ENCODE measurements at places on chromosomes 2 and 18.

DNA sequence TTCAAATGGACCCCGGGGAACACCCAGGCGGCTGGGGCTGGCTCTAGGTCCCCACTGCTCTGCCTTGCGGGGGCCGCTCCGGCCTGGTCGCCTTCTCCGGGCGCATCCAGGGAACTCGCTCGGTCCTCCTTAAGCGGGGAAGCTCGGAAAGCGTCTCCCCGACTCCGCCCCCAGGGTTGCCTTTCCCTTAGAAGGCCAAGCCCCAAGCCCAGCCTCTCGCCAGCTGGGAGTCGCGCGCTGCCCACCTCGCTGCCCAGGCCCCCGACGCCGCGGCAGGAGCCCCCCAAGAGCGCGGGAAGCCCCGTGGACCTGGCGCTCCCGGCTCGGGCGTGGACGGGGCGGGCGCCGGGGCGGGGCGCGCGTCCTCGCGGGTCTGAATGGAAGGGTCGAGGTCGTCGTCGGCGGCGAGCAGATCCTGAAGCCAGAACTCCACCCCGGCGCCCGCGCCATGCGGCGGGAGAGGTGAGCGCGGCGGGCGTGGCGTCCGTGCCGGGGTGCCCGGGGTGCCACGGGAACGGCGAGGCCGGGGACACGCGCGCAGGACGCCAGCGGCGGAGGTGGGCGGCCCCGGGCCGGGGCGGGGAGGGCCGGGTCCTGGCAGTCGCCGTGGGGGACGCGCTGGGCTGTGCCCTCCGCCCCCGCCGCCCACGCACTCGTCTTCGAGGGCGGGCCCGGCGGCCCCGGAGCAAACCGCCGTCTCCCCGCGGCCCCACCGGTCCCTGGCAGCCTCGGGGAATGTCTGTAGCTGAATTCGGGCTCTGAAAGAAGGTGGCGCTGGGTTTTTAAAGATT is at the start of gene BOK:
Gene BOK, plus strand, starts transcription at position 214 of the 791 bp plus-strand sequence. CDS start 739 bp downstream, outside the sequence.
- no peak for DNase-seq

DNA sequence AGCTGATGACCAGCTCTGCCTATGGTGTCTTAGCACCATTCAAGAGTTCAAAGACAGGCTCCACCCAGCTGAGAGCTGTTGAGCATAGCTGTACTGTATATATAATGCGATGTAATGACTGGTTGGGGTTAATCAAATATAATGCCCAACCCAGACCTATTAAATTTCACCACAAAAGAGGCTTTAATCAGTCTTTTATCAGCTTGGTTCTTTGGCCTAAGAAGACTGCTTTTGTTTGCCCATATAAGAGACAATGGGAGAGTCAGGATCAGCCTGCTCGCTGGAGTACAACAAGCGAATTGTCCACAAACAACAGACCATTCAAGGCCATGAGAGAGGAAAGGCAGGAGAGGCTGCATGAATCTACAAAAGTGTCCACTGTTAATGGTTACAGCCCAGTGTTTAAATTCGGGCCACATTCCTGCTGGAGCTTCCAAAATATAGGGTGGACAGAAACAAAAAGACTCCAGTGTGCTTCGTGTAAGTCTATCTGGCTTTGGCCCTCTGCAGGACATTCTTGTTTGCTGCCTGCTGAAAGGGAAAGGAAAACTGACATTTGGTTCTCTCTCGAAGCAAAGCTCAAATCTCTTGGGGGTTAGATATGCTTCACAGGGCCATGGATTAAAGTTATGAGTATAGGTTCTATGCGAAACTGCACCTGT is 299.0 kb upstream of the FBXO11 start:
- DNase-seq, result no peak

DNA sequence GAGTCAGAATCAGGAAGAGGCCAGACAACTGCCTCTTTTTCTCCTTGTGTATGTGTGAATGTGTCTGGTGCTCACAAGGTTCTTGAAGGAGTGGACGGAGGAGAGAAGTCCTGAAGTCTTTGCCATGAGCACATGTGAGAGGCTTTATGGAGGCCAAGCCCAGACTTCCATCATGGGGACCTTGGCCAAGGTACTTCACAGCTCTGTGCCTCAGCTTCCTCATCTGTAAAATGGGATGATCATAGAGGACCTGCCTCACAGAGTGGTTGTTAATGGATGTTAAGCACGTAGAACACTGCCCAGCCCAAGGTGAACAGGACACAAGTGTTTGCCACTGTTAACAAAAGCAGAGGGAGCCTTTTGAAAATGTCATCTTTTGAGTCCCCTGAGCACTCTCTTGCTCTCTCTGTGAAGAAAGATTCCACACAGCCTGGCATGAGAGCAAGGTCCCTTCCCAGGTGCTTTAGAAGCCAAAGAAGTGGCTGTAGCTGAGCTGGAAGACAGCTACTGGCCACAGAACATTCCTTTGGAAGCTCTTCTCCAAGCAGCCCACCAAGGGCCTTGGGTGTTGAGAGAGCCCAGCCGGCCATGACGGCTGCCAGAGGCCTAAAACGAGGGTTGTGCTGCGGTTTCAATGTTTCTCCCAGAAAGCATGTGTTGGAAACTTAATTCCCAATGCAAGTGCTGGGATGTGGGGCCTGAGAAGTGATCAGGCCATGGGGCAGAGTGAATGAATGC is 41.8 kb upstream of the ASPRV1 start:
- no peak for DNase-seq

GRCh38 chr2:135817951-135818350 is 19.0 kb downstream of the LCT start:
- no peak for DNase-seq

- no peak for DNase-seq
Observed at GRCh38 chr2:25098056-25098455, 56.2 kb downstream of the EFR3B start.

DNA sequence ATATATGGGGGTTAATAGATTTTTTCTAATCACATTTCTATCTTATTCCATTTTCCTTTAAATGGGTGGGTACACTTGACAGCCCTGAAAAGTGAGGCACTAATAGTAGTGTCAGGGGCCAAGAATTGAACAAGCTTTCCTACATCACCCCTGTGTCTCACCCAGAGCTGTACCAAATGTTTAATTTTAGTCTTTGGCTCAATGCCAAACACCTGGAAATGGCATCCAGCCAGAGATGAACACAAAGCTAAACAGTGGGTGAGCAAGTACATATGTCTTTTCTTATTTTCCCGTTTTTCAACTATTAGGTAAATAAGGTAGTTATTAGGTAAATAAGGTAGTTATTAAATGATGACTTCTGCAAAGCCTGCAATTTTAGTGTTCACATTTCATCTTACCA is 276.3 kb upstream of the ERBB4 start:
- no peak for DNase-seq

- DNase-seq, result no peak
Observed at GRCh38 chr2:158346032-158346431, 110.5 kb downstream of the CCDC148 start.

DNA sequence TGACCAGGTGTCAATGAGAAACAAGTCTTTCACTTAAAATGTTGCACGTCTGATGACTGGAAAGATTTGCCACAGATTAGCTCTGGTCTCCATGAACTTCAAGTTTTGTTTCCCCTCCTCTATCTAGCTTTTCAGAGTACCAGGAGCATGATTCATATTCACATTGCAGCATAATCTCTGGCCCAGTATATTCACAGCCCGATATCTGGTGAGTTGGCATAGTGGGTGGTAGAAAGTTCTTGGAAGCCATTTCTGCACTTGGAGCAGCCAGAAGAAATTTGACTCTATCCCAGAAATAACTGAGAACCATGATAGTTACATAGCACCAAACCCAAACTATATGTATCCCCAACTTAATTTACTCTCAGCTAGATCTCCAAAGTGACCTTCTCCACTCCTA is 503.9 kb downstream of the PID1 start:
- no peak for DNase-seq

- no peak for DNase-seq
Observed at GRCh38 chr2:98479959-98480524, 35.4 kb downstream of the INPP4A start.

GRCh38 chr18:49183921-49184320 is 233.2 kb upstream of the SMAD7 start:
- no peak for DNase-seq

DNA sequence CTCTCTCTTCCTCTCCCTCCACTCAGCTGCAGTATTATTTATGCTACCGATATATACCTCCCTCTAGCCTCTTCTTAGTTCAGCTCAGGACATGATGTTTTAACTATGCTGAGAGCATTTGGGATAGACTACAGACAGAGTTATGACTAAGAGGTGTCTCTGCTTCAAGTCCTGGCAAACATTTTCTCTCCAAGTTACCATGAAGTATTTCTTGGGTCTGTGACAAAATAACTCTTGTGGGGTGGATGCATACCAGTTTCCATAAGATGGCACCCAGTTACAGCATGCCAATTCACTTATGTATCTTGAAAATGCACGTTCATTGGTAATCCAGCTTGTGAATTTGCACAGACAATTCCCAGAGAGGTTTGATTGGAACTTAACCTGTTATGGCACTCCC is 737.6 kb downstream of the SLC4A3 start:
- DNase-seq, result no peak

DNA sequence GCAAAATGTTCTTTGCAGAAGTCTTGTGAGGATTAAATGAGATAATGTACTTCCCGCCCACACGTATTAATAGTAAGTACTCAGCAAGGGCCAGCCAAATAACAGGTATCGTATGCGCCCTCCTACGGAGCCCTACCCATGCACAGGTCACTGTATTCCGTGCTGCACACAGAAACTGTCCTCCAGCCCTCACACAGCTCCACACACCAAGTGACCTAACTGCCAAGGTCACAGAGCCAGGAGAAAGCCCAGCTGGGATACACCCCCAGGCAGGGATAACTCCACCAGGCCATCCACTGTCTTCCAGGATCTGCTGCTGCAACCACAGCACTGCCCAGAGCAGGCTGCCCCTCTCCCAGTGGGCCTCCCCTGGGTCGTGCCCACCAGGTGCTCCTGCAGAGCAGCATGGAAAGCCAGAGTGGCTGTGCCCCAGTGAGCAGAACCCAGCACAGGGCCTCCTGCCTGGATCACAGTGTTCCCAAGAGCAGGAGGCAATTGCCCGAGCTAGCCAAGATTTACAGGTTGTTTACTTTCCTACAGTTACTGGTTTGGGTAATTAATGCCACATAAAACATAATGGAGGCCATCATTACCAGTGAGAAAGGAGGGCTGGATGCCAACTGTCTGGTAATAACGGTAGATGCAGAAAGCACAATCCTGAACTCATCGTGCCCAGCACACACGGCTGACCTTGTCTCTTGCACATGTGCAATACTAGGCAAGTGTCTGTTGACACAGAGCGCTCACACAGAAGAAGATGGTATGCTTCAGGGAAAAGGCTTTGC is 24.4 kb downstream of the TFCP2L1 start:
- DNase-seq, result no peak

DNA sequence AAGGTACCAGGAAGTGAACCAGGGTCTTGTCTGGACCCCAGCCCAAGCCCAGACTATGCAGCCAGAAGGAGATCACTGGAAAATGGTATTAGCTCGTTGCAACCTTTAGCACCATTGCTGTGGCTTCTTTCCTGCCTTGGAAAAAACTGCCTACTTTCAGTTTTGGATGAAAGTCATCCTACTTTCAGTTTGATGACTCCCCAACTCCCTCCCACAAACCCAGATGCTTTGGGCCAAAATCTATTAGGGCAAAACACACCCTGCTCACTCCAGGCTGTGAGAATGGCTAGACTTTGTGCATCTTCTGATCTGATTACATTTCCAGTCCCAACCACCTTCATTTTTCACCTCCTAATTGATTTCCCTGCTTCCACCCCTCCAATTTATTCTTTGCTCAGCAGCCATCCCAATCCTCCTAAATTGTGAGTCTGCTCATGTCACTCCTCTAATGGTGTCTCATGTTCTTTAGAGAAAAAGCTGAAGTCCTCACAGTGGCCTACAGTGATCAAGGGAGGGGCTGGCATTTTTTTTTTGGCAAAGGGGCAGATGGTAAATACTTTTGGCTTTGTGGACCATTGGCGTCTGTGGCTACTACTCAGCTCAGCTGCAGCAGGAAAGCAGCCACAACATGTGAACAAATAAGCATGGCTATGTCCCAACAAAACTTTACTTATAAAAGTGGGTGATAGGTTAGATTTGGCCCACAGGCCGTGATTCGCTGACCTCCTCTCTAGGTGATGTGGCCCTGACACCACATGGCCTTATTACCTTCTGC is 368.7 kb downstream of the SLC4A3 start:
- no peak for DNase-seq

DNA sequence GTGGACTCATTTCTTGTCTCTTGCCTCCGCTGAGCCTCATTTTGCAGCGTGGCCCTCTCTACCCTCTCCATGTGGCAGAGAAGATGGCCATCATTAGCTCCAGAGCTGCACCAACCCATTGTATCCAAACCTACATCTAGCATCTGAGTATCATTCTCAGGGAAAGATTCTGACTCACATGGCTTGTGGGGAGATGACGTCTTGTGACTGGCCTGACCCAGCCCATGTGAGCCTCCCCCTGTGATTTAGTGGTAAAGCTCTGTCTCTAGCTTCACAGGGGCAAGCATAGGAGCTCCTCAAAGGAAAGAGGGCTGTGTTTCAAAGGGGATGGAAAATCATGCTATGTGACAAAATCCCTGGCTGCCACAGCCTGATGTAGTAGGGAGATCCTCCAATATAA is 87.4 kb upstream of the RBMS1 start:
- no peak for DNase-seq

DNA sequence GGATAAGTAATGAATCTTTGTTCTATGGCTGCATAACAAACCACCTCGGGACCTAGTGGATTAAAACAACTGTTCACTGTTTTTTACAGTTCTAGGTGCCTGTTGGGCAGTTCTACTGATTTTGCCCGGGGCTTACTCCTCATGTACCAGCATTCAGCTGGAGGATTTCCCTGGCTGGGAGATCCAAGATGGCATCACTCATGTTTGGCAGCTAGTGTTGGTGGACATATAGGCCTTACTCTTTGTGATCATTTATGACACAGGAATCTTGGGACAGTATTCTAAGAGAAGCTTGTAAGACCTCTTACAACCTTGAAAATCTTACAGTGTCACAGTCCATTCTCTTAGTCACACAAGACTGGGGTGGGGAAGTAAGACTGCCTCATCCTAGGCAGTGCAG is 4.6 kb downstream of the MARCHF7 start:
- DNase-seq, result no peak

- no peak for DNase-seq
Observed at GRCh38 chr2:68716604-68717304, 17.9 kb upstream of the ARHGAP25 start.

DNA sequence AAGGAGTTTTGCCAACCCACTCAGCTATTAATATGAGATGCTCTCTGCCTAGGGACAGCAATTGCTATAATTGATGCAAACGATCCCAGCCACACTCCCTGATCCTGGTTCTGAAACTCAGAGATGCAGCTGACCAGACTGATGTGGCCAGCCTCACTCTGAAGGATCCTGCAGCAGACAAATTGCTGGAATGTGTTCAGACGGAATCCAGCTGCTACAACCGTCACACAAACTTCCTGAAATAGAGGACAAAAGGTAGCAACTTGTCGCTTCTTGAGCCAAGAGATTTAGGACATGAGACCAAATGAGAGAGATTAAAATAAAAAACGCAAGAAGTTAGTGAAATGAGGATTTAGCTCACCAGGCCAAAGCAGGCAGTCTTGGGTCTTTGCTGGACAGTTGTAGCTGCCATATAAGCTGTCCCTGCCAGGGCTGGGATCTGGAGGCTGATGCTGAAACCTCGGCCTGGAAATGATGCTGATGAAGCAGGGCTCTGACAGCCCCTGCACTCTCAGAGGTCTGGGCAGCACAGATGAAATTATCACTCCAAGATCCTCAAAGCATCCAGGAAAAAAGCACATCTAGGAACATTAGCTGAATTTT is 8.3 kb upstream of the YWHAQ start:
- DNase-seq, result no peak

- no peak for DNase-seq
Observed at GRCh38 chr2:221388891-221389290, 183.2 kb downstream of the EPHA4 start.

GRCh38 chr2:219664944-219665343 is 37.5 kb downstream of the SLC4A3 start:
- DNase-seq, result no peak
